Activated T-helper 1 cell treated with anti-CD3 and anti-CD28 coated beads, Interleukin-2, amount 50 U/mL, for 16 hours (primary cell): ENCODE measurements at places on chromosomes 7 and 10.

DNA sequence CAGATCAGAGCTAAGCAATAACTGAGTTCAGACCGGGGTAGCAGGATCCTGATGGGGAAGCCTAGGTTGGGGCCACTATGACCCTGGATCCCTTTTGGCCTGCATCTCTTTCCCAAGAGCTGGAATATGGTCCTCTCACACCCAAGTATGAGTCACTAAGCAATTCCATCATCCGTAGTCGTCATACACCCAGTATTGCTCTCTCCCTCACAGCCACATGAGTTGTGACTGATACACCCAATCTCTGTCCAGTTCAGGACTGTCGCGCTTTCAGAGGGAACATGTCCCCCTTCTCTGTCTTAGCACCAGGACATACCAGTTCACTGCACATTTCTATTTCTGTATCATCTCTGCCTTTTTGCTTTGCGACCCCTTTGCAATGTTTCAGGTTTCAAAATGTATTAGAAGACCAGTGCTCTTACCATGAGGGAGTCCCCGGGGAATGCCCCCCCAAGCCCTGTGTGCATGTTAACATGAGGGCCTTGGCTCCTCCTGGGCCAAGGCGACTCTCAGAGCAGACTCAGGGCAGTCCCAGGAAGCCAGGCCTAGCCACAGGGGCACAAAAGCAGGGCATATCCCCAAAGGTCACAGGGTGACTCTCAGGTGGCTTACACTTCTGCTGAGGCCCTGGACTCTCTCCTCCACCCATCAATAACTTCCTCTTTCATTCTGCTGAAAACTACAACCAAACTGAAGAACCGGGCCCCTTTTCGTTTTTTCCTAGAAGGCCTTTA lies 75.3 kb upstream of the SAMD8 start:
- DNase-seq = no peak

GRCh38 chr7:104967088-104967487 lies 46.9 kb upstream of the KMT2E start:
- DNase-seq = no peak

DNA sequence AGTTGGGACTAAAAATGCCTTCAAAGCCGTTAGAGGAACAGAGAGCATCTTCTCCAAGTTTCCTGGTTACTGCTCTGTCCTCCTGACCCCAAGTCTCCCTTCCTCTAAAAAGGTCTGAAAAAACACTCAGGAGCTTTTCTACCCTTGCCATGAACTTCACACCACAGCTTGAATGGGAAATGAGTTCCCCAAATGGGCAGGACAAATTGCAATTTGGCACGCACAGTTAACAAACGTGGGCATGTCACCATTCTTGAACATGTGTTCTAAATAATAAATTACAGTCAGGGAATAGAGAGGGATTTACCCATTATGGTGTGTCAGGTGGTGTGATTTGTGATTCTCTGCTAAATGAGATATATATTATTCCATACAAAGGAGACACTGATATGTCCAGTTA lies 91.2 kb upstream of the WNT16 start:
- no peak for DNase-seq

- DNase-seq = no peak
Observed at GRCh38 chr7:36201122-36201723, 48.2 kb downstream of the EEPD1 start.

GRCh38 chr10:22615819-22616499 lies 98.4 kb downstream of the PIP4K2A start:
- DNase-seq = no peak

DNA sequence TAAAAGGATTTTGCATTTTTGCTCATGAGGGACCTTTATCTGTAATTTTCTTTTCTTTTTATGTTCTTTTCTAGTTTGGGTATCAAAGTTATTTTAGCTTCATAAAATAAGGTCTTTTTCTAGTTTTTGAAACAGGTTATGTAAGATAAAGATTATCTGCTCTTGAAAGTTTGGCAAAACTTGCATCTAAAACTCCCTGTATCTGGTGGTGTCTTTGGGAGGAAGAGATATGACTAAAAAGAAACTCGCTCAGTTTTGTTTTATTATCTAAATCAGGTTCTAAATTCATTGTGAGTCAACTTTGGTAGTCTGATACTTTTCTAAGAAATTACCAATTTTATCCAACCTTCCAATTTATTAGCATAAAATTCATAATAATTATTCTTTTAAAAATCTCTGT lies 55.1 kb downstream of the VCL start:
- DNase-seq = no peak

- DNase-seq = no peak
Observed at GRCh38 chr7:94266238-94266644, 128.5 kb upstream of the COL1A2 start.

GRCh38 chr7:100803398-100804161 lies 23.7 kb downstream of the EPHB4 start:
- DNase-seq = no peak
